Urinary bladder (tissue), 4 donors: ENCODE measurements at places on chromosomes 6 and 20.

GRCh38 chr6:19128701-19129100 is 708.5 kb upstream of the ID4 start:
- DNase-seq = no peak

DNA sequence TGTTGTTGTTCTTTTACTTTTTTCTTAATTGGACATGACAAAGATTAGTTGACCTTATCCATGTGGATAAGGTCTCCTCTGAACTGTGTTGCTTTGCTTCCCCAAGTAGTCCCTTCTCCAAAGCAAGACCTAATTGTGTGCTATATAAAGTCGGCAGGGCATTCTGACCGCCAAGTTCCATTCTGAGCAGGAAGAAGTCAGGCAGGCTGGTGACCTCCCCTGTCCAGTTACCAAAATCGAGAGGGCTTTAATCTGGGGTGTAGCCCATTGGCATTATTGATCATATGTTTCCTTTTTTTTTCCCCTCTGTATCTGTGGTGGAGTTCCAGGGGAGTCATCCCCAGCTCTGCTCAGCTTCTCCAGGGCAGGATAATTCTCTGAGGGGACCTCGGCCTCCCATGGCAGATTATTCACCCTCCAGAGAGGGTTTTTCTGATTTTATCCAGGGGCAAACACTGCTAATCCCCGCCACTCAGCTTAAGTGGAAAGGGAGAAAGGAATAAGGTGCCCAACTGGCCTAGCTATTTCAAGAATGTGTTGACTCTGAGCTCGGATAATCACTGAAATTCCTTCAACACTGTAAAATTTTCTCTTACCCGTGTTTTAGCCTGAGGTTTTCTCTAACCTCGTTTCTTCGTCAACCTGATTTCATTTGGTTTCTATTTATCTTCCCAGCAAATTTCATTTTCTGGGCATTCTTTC is 71.8 kb upstream of the L3MBTL3 start:
- DNase-seq = no peak

DNA sequence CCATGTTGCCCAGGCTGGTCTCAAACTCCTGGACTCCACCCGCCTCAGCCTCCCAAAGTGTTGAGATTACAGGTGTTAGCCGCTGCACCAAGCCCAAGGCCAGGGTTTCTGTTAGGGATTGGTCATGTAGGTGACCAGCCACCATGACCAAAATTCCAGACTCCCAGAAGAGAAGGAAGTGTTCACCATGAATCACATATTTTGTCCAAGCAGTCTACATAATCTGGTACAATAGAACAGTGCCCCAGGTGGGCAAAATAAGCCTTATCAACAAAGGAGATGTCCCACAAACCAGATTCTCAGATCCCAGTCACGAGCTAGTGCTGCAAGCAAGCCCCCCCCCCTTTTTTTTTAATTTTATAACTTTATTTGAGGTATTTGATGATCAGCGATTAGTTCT is 20.0 kb downstream of the ZNF341 start:
- DNase-seq = no peak

DNA sequence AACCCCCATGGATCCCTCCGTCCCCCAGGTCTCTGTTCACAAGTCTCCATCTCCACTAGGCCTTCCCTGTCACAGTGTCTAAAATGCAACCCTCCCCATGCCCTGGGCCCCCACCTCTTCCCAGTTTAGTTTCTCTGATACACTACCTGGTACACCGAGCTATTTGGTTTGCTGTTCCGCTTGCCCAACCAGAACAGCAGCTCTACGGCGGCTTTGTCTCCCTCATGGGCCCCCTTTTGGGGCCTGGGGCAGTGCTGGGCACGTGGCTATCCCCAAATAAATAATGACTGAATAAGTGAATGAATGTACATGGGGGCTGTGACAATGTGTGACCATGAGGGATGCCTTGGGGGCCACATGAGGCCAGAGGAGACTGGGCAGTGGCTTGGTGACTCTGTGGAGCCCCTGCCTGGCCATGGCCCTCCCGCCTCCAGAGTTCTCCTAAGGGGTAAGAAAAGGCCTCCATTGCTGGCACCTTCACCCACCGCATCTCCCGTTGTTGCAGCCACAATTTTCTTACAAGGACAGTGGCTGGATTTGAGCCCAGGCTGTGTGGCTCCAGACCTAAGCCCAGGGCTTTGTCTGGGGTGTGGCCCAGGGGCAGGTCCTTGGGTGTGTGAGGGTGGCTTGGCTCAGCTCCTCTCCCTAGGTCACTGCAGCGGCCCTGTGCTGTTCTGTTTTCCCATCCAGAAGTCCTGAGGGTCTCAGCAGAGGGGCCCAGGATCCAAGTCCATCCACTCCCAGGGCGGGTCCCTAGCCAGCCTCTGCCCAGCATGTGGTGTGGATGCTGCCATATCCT is 408.5 kb upstream of the SULF2 start:
- no peak for DNase-seq

GRCh38 chr20:19712721-19713260 is 45.3 kb upstream of the RIN2 start:
- no peak for DNase-seq

- DNase-seq = no peak
Measured at GRCh38 chr6:142810952-142811514, 133.9 kb downstream of the HIVEP2 start.

DNA sequence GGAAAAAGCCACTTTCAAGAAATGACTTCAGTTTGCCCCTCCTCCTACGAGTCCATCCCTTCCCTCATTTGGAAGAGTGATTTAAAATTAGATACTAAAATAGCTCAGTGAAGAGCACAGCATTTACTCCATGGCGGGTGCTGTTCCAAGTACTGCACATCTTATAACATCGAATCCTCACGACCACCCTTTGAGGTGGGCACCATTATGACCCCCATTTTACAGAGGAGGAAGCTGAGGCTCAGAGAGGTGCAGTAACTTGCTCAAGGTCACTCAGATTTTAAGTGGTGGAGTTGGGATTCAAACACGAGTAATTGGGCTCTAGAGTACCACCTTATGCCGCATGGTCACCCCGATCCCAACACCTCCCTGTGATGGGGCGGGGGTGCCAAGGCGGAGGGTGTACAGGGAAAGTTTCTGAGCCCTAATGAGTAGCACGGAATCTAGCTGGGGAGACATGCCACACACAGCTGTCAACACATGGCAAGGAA is 25.5 kb downstream of the TTBK1 start:
- DNase-seq = no peak

GRCh38 chr20:44856856-44857448 is 28.6 kb upstream of the YWHAB start:
- no peak for DNase-seq

- DNase-seq = no peak
Measured at GRCh38 chr6:34447910-34448309, 18.0 kb upstream of the PACSIN1 start.

- DNase-seq = no peak
Measured at GRCh38 chr20:5056801-5057599, 55.7 kb upstream of the SLC23A2 start.

DNA sequence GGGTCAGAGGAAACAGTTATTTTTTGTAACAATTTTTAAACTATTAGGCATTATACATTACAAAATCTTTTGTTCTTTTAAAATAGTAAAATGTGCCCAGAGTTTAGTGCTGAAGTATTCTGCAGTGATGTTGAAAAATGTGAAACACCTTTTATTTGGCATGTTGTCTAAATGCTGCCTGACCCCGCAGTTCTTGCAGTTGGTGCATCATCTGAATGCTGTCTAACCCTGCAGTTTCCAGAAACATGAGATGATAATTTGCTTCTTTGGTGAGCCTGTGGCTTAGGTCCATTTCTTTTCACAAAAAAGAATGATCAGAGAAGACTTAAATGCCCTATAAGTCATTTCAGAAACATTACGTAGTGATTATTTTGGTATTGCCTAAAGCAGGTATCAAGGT is 82.4 kb downstream of the RNF217 start:
- DNase-seq = no peak

- DNase-seq = no peak
Measured at GRCh38 chr6:3328796-3329195, 70.0 kb downstream of the PSMG4 start.

GRCh38 chr20:20217621-20218020 is 150.3 kb upstream of the INSM1 start:
- no peak for DNase-seq

DNA sequence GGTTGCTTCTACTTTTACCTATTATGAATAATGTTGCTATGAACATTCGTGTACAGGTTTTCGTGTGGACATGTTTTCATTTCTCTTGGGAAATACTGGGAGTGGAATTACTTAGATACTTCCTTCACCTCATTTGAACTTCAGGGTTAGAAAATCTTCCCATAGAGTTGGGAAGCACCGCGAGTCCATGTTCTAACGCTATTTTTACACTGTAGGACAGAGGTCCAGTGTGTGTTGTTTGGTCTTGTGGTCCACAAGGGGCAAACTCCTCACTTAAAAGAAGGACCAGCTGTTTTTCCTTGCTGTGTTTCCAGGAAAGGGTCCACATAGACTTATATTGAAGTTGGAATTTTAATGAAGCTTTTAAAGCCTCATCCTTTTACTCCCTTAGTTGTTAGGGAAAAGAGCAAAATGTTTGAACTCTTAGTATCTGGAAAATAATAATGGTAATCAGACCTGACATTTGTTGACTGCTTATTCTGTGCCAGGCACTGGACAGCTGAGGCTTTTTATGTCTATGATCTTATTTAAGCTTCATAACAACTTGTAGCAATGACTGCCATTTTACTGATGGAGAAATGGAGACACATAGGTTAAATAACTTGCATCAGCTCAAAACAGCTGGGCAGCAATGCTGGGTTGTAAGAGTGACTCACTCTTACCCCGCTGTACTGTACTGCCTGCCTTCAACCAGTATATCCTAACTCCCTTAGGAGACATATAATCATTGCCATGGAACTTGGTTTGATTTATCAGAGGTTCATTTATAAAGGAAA is 52.0 kb downstream of the CDC5L start:
- no peak for DNase-seq

DNA sequence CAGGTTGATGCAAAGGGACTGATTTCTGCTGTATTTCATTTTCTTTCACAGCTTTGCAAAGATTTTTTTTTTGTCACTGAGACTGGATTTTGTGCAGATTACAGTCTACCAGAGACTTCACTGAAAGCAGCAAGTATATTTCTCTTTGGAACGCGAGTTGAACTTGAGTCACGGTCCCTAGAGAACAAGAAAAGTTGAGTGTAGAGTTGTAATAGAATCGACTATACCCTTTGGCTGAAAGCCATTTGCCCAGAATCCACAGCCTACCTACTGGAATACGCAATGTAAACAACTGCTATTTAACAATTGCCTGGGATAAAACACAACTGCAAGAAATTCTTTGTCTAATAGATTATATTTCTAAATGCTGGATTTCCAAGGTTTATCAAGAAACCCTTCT is 520.6 kb downstream of the HDGFL1 start:
- DNase-seq = no peak

DNA sequence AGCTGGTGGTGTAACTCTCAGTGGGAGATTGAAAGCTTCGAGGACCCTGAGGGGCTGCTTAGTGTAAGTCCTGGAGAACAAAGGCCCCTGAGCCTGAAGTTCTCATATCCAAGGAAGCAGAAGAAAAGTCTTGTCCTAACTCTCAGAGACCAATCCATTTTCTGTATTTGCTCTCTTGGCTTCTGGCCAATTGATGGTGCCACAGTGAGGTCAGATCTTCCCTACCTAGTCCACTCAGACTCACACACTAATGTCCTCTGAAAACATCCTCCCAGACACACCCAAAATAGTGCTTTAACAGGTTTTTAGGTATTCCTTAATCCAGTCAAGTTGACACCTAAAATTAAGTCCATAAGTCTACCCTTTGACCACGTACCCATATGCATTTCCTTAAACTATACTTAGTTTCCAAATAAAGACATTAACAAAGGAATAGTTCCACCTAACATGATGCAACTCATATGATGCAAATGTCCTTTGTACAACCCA is 29.4 kb downstream of the ZNF292 start:
- DNase-seq = no peak

GRCh38 chr6:136840276-136841001 is 18.0 kb downstream of the PEX7 start:
- no peak for DNase-seq

GRCh38 chr20:46040902-46041535 is 12.0 kb downstream of the SLC12A5 start:
- no peak for DNase-seq

DNA sequence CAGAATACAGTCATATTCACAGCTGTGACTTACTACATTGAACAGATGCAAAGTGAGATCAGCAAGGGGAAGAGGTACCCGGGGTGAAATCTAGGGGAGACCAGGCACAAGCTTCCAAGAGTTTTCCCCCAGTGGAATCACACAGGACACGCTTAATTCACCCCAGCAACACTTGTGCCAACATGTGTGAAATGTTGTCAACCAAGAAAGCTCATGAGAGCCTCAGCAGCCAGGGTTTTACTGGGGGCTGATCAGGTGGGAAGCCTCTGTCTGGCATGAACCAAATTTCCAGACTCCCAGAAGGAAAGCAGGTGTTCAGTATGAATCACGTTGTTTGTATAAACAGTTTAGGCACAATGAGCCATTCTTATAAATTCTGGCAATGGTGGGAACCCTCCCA is 6.9 kb upstream of the RTF2 start:
- DNase-seq = no peak

DNA sequence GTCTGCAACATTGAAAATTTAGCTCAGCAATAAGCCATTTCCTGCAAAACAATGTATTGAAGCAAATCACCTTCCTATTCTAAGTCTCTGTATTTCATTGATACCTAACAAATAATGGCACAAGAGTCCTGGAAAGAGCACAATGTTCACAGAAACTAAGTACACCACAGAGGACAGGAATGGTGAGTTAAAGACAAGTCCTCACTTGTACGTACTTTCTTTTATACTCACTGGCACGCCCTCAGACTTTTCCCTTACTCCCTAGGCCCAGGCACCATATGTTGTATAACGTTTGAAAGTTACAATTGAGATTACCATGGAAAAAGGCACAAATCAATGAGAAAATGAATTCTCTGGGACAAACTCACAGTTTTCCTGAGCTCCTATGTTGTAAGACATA is 683.0 kb upstream of the MANEA start:
- no peak for DNase-seq

- DNase-seq = no peak
Measured at GRCh38 chr6:75077701-75078100, 128.2 kb downstream of the COL12A1 start.

- DNase-seq = no peak
Measured at GRCh38 chr6:151143337-151143736, 96.4 kb upstream of the AKAP12 start.

DNA sequence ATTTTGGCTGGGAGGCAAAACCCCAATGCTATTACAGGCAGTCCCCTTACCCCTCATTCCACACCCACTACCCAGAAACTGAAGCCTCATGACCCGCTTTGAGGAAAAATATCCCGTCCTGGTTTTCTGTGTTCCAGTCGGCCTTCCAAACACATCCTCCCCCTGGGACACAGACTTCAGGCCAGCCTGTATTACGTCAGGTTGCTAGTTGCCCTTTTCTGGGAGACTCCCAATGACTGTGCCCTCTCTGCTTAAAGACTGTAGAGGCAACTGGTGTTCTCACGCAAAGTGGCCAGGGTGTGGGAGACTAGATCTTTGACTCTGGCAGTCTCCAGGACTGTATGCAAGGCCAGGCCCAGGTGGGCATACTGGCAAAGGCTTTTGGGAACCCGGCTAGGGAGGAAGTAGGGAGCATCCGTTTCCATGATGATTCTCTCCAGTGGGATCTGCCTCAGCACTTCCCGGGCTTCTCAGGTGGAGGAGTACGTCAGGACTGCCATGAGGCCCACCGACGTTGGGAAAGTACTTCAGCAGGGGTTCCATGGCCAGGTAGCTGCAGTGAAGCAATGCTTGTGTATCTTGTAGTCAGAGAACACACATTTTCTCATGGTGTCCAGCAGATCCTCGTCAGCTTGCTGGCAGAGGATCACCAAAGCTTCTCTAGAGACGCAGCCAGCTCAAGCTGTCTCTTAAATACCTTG is 34.9 kb downstream of the DYNLT1 start:
- DNase-seq = no peak
